ENCODE measurements at places on chromosomes 7 and 10.

DNA sequence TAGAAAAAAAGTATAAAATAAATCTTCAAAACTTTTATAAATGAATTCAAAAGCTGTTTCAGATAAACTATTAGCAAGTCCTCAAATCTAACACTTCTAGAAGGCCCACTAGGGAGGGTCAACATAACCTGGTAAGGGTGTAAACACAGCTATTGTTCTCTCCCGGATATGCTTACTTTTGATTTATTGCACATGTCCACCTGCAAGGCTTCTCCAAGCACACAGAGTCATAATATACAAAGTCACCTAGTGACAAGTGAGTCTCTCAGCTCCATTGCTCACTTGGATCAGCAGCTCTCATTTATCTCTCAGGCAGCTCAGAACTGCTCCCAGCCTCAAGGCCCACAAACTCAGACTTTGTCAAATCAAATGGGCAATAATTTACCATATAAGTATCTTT lies 44.0 kb upstream of the COL1A2 start:
- DNase-seq, result no peak

GRCh38 chr10:119817991-119818888 lies 54.4 kb downstream of the MCMBP start:
- no peak for DNase-seq

DNA sequence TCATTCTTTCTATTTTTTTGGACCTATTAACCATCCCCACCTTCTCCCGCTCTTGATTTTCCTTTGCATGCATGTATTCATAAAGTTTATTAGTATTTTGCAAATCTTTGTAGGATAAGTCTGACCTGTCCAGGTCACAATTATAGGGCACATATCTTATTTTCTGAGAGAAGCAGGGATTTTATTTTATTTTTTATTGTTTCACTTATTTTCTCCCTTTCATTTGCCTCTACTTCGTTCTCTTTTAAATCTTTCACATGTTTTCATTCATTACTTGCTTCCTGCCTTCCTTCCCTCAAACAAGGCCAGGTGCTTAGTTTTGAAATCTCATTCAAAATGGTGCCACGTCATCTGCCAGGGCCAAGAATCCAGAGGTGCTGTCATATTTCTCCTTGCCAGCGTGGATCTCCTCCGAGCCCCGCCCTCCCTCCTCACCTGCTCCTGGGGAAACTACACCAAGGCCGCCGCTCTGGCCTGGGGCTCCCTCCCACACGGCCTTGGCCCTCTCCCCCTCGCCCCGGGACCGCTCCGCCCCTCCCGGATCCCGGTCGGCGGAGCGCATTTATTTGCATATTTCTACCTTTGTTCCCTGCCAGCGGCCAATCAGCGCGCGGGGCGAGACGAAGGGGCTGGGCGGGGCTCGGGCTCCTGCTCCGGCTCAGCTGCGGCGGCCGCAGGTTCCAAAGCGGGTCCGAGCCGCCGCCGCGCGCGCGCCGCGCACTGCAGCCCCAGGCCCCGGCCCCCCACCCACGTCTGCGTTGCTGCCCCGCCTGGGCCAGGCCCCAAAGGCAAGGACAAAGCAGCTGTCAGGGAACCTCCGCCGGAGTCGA lies at the start of gene TSPAN13:
TSS of gene TSPAN13 (plus strand) at position 654 of the 830 bp plus-strand sequence. CDS start 213 bp downstream, outside the sequence.
- peak; percentile 89 for DNase-seq

- no peak for DNase-seq
Measured at GRCh38 chr10:3616880-3617279, 168.1 kb downstream of the KLF6 start.

DNA sequence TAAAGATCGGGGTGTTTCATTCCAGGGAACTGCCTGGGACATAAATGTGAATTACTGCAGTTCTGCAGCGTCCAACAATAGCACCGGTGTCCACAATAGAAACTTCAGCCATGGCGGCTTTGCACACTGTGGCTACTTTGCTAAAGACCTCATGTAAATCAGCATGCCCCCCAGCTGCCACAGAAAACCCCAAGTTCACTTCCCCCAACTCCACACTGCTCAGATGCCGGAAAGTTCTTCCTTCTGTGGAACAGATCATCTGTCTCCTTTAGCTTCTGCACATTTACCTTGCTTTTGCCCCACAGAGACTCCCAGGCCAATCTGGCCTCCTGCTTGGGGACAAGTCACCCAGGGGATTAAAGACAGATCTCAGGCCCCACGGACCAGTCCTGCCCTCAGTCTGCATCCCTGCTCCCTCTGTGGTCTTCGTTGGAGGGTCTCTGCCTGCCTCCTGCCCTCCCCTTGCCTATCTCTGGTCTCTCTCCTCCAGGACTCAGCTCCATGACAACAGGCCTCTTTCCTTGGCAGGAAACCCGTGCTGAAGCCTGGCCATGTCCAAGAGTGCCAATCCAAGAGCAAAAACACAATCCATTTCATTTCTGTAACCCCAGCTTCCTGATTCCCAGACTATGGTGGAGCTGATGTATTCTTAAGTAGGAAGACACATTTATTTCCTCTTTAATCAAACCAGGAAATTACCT lies 403.2 kb downstream of the RPS24 start:
- no peak for DNase-seq

DNA sequence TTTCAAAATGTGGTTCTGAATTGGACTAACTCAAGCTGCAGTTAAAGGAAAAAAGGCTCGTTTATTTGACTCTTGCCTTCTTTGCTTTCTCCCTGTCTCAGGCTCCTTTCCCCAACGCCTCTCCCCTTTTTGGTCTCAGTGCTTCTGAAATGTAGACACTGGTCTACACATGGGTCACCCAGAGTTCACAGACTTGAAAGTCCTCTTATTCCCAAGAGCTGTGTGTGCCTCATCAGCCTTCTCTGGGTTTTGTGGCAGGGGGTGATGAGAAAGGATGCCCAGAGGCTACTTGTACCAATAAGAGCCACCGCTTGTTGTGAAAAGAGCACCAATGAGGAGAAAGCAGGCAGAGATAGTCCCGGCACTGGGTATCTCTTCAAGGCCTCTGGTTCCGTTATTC lies 125.7 kb downstream of the BICC1 start:
- no peak for DNase-seq

DNA sequence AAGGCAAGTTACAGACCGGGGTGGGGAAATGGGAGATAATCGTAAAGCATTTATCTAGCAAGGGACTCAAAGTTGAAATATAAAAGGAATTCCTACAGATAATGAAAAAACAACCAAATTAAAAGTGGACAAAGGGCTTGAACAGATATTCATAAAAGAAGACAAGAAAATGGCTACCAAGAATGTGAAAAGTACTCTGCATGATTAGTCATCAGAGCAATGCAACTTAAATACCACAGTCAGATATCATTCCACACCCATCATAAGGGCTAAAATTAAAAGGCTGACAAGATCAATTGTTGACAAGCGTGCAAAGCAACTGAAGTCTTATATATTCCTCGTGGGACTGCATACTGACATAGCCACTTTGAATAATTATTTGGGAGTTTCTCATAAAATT lies 124.6 kb upstream of the RSU1 start:
- DNase-seq, result no peak
